Neural progenitor cell (in vitro differentiated cells): ENCODE measurements at places on chromosomes 4 and X.

- no peaks in the 10 kb centered on the region for H3K27me3 ChIP-seq
- peak overlapping the region; percentile 63 for H3K27ac ChIP-seq
- H3K4me1 ChIP-seq = peaks cover 28% of the 10 kb centered on the region
- H3K4me3 ChIP-seq = no peak overlapping the region
Observed at GRCh38 chr4:150329373-150329772, 251.1 kb downstream of the DCLK2 start.

DNA sequence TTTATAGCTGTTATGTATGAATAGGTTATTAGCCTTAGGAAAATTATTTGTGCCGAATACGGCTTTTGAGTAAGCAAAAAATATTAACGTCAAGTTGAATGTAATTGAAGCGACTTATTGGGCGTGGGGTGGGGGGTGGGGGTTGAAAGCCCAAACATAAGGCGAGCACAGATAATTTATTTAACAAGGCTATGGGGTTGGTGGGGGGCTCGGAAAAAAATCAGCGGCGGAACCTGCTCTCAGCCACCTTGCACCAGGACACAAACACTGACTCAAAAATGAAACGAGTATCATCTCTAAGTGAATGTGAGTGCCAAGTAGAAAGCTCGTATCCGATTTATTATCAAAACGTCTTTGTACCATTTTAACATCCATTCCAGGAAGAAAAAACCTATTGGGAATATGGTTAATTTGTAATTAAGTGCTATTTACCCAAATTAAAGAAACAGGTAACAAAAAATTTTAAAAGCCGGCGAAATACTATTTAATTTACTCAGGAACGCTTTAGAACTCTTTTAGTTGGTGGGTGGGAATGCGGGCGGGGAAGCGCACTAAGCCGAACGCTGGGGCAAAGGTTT, 902 bp upstream of the LARP1B start:
- H3K4me3 ChIP-seq = peak overlapping the region; percentile 79
- no peaks in the 10 kb centered on the region for H3K36me3 ChIP-seq

- H3K4me1 ChIP-seq = no peaks in the 10 kb centered on the region
- no peak for DNase-seq
Observed at GRCh38 chrX:140799216-140799615, 89.7 kb downstream of the LINC00632 start.

DNA sequence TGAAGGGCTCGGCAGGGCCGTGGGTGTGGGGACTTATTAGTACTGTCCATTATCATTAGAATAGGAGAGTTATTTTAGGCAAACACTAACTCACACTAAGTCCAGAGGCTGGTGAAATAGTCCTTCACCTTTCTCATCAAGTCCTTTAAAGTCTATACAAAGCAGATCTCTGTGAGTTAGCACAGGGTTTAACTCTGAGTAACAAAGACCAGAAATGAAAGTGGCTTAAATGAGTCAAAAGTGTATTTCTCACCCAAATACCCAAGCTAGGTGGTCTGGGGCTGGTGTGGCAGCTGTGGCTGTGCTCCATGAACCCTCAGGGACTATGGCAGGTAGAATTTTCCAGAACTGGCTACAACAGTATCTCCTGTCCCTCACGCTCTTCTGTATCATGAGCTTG, 263.2 kb downstream of the BCOR start:
- H3K36me3 ChIP-seq = no peaks in the 10 kb centered on the region
- no peaks in the 10 kb centered on the region for H3K27me3 ChIP-seq
- DNase-seq = no peak

DNA sequence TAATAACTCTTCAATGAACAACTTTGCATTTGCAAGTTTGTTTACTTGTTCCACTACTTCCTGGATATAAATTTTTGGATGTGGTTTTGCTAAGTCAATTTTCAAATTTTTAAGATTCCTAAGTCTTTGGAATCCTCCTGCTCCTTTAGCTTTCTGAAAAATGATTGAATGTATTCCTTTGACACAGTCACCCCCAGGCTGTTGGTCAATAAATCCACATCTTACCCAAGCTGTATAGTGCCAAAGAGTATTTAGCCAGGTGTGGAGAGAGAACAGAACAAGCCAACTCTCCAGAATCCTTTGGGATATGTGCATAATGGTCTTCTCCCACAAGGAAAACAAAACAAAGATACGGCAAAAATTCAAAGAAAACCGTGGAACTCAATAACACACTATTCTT, 56.9 kb upstream of the INTU start:
- no peak overlapping the region for H3K4me3 ChIP-seq
- no peaks in the 10 kb centered on the region for H3K27me3 ChIP-seq
- H3K27ac ChIP-seq = no peak overlapping the region
- no peak for DNase-seq
- no peaks in the 10 kb centered on the region for H3K36me3 ChIP-seq

GRCh38 chr4:128068918-128069317, 7.8 kb downstream of the LARP1B start:
- peak; percentile 21 for DNase-seq
- H3K27me3 ChIP-seq = no peaks in the 10 kb centered on the region
- H3K4me1 ChIP-seq = no peaks in the 10 kb centered on the region
- H3K36me3 ChIP-seq = no peaks in the 10 kb centered on the region
- no peak overlapping the region for H3K27ac ChIP-seq

DNA sequence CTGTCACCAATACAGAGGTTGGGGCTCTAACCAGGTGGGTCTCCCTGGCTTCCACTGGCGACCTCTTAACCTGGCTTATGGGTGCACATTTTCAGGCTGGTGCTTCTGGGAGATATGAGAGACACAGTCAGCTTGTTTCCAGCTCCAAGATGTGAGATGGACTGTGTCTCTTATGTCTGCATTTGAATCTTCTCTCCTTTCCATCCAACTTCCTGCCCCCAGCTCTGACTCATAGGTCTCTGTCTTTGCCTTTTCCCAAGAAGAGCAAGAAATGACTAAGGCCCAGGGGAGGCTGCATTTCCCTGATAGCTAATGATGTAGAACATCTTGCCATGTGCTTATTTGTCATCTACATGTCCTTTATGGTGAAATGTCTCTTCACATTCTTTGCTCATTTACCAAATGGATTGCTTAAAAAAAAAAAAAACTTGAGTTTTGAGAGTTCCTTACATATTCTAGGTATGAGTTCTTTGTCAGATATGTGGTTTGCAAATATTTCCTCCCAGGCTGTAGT, 3.2 kb upstream of the UXT start:
- no peak for DNase-seq
- no peaks in the 10 kb centered on the region for H3K4me1 ChIP-seq
- H3K36me3 ChIP-seq = no peaks in the 10 kb centered on the region
- H3K4me3 ChIP-seq = no peak overlapping the region
- H3K27ac ChIP-seq = no peak overlapping the region
- no peaks in the 10 kb centered on the region for H3K27me3 ChIP-seq

DNA sequence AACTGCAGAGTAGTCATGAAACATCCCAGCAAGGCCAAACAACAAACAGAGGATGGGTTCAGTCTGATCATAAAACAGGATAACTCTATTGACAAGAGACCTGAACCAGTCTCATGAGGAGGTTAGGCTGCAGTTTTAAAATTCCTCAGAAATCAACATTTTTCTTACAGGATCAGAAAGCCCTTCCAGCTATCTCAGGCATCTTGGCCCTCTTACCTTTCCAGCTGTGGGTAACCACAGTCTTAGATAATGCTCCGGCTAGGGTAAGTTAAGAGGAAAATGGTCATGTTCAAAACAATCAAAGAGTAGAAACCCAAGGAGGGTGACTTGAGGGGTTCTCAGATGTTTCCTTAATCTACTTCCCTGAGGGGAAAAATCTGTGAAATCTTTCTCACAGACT, 5.1 kb downstream of the CTSO start:
- H3K4me1 ChIP-seq = no peaks in the 10 kb centered on the region
- no peaks in the 10 kb centered on the region for H3K36me3 ChIP-seq
- H3K4me3 ChIP-seq = no peak overlapping the region

GRCh38 chr4:73573794-73574528, 46.3 kb downstream of the RASSF6 start:
- peaks cover 11% of the 10 kb centered on the region for H3K4me1 ChIP-seq
- no peaks in the 10 kb centered on the region for H3K27me3 ChIP-seq
- no peak overlapping the region for H3K27ac ChIP-seq
- peak; percentile 91 for DNase-seq
- no peaks in the 10 kb centered on the region for H3K36me3 ChIP-seq

GRCh38 chr4:182449930-182450439, 206.8 kb downstream of the TENM3 start:
- peak; percentile 30 for DNase-seq
- peak overlapping the region; percentile 68 for H3K4me3 ChIP-seq

DNA sequence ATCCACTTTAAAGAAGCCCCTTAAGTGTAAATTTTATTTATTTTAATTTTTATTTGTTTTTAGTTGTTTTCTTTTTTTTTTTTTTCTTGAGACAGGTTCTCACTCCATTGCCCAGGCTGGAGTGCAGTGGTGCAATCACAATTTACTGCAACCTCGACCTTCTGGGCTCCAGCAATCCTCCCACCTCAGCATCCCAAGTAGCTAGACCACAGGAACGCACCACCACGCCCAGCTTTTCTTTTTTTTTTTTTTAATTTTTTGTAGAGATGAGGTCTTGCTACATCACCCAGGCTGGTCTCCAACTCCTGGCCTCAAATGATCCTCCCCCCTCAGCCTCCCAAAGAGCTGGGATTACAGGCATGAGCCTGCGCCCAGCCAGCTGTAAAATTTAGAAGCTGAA, 6.0 kb downstream of the SAT1 start:
- H3K27ac ChIP-seq = no peak overlapping the region
- no peaks in the 10 kb centered on the region for H3K27me3 ChIP-seq
- peaks cover 17% of the 10 kb centered on the region for H3K4me1 ChIP-seq
- DNase-seq = no peak
- H3K4me3 ChIP-seq = no peak overlapping the region
- H3K36me3 ChIP-seq = no peaks in the 10 kb centered on the region

GRCh38 chr4:52846502-52846901, 15.6 kb upstream of the RASL11B start:
- no peak for DNase-seq
- H3K4me1 ChIP-seq = peaks cover 19% of the 10 kb centered on the region
- H3K27me3 ChIP-seq = no peaks in the 10 kb centered on the region
- no peaks in the 10 kb centered on the region for H3K36me3 ChIP-seq
- no peak overlapping the region for H3K4me3 ChIP-seq
- no peak overlapping the region for H3K27ac ChIP-seq

DNA sequence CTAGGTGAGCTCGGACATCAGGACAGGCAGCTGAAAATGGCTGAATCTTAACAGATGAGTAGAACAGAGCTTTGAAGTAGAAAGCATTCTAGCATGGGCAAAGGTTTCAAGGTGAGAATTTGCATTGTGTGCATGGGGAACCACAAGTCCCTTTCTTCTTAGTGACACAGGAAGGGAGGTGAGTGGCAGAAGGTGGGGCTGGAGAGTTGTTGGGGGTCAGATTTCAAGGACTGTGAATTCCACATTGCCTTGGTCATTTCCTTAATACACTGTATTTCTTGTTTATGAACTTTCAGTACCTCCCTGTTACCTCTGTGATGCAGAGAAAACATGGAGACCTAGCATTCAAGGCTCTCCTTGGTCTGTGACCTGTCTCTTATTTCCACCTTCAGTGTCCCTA, 4.1 kb downstream of the APEX2 start:
- no peak overlapping the region for H3K27ac ChIP-seq
- no peak for DNase-seq
- no peaks in the 10 kb centered on the region for H3K36me3 ChIP-seq
- no peaks in the 10 kb centered on the region for H3K27me3 ChIP-seq
- H3K4me3 ChIP-seq = no peak overlapping the region
- no peaks in the 10 kb centered on the region for H3K4me1 ChIP-seq

GRCh38 chr4:86092684-86093083, 267.2 kb downstream of the MAPK10 start:
- no peak for DNase-seq
- H3K36me3 ChIP-seq = peaks cover 2% of the 10 kb centered on the region
- no peaks in the 10 kb centered on the region for H3K27me3 ChIP-seq
- no peak overlapping the region for H3K27ac ChIP-seq

- H3K4me3 ChIP-seq = no peak overlapping the region
- no peaks in the 10 kb centered on the region for H3K4me1 ChIP-seq
- no peak overlapping the region for H3K27ac ChIP-seq
- no peaks in the 10 kb centered on the region for H3K27me3 ChIP-seq
- no peaks in the 10 kb centered on the region for H3K36me3 ChIP-seq
Observed at GRCh38 chr4:88489100-88489761, 32.3 kb downstream of the HERC5 start.

DNA sequence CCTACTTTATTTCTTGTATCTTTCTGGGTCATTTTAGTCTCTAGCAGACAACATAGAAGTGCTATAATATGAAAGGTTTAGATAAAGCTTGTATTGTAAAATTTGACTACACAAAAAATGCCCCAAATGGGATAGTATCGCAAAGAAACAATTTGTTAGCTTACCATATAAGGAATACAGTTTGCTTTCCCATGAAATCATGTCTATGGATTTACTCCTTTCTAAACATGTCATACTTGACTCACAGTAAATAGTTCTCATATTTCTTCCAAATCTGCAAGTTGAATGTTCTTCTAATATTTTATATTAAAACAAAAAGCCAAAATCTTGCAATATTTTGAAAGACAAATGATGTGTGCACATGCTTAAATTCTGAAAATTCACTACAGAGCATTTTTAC, 103.9 kb downstream of the PPA2 start:
- H3K27ac ChIP-seq = no peak overlapping the region
- H3K27me3 ChIP-seq = no peaks in the 10 kb centered on the region
- DNase-seq = no peak
- H3K4me3 ChIP-seq = no peak overlapping the region

GRCh38 chr4:126973201-126973600, 659.6 kb upstream of the INTU start:
- no peaks in the 10 kb centered on the region for H3K27me3 ChIP-seq
- no peaks in the 10 kb centered on the region for H3K4me1 ChIP-seq
- no peak overlapping the region for H3K4me3 ChIP-seq
- H3K27ac ChIP-seq = no peak overlapping the region

GRCh38 chr4:3176367-3177229, 72.4 kb upstream of the MSANTD1 start:
- H3K4me3 ChIP-seq = no peak overlapping the region
- no peaks in the 10 kb centered on the region for H3K27me3 ChIP-seq
- no peak for DNase-seq

DNA sequence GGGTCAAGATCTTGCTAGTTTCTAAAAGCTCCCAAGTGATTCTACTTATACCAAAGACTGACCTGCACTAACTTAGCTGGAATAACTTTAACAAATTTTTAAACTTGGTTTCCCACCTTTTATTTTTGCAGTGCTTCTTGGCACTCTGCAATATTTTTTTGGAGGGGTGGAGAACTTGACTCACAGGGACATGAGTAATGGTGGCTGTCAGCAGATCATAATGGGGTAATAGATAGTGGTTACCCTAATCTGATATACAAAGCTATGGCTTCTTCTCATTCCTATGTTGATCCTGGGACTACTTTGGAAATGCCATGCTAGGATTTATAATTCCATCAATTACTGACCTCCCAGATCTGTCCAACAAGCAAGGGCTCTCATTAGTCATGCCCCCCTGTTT, 295.7 kb downstream of the GPAT3 start:
- peaks cover 3% of the 10 kb centered on the region for H3K4me1 ChIP-seq
- no peaks in the 10 kb centered on the region for H3K27me3 ChIP-seq
- no peaks in the 10 kb centered on the region for H3K36me3 ChIP-seq
- no peak for DNase-seq
- no peak overlapping the region for H3K27ac ChIP-seq
- no peak overlapping the region for H3K4me3 ChIP-seq
